AG09309 (cell line): ENCODE measurements at places on chromosomes 1 and 21.

- DNase-seq, result no peak
Observed at GRCh38 chr1:22870201-22870871, 102.3 kb downstream of the LACTBL1 start.

DNA sequence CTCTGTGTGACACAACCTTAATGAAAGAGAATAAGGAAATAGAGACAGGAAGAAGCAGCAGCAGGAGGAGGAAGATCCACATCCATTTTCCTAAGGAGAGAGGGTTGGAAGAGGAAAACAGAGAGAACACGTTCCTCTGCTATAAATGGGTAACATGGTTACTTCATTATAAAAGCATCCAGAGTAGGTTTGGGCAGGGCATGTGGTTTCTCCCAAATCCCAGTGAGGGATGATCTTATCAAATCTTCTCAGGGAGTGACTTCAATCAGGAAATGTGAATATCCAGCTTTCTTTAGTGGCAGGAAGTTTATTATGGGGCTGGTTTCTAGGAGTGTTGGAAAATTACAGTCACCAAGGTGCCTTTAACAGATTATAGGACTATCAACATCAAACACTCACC is 11.1 kb downstream of the CYP2J2 start:
- DNase-seq, result no peak

GRCh38 chr1:110490791-110491451 is 28.1 kb downstream of the KCNA10 start:
- no peak for DNase-seq

- no peak for DNase-seq
Observed at GRCh38 chr1:89352421-89352820, 11.4 kb upstream of the GBP6 start.
